Liver (tissue), 10 donors: ENCODE measurements at places on chromosomes 3 and 15.

DNA sequence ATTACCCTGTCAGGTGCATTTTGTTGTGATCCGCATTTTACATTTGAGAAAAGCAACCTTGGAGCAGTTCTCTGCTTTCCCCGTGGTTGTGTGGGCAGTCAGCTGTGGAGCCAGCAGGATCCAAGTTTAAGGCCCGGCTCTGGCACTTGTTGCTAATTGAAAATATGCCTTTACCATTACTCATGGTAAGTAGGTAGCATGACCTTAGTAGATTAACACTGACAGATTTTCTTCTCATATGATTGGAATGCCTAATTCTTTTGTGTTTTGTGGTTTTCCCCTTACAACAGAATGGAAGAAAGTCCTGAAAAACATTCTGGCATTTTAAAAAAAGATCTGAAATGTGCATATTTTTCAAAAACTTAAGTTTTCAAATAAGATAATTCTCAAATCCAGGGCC is 246.5 kb upstream of the LRRN1 start:
- no peak for DNase-seq

- DNase-seq, result no peak
These were observed 163.3 kb downstream of the AKAP13 start for GRCh38 chr15:85543741-85544155.

DNA sequence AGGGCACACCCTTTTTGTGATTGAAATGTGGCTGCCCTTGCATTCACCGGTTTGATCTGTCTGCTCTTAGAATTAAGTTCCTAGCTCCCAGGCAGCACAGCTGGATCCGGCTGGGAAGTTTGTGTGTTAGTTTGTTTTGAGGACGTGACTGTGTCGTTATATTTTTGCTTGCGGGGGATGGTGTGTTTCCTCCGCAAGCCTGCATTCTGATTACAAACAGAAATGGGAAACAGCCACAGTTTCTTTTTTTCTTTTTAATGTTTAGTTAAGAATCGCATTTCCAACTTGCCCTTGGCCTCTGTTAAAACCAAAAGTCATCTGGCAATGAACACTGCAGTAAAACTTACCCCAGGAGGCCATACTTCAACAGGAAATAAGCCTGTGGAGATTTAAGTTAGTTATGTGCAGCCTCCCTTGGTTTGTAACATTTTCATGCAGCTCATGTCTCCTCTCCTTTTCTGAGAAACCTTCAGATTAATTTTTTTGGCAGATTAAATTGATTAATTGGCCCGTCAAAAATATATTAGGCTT is 888 bp downstream of the TMOD3 start:
- DNase-seq, result no peak

DNA sequence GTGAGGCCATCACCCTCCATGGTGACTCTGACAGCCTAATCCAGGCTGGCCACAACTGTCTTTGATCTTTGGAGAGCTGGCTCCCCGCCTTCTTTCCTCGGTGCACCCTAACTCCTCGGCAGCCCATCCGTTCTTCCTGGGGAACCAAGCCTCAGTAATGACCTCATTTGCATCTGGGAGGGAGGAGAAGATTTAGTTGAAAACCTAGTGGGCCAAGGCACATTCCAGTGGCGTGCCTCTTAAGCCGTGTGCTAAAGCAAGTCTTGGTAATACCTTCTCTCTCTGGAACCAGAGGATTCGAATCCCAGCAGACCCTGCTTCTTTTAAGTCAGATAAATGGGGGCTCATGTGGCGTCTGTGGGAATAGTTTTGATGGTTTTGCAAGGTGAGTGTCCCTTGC is 233.1 kb downstream of the EBLN2 start:
- no peak for DNase-seq

DNA sequence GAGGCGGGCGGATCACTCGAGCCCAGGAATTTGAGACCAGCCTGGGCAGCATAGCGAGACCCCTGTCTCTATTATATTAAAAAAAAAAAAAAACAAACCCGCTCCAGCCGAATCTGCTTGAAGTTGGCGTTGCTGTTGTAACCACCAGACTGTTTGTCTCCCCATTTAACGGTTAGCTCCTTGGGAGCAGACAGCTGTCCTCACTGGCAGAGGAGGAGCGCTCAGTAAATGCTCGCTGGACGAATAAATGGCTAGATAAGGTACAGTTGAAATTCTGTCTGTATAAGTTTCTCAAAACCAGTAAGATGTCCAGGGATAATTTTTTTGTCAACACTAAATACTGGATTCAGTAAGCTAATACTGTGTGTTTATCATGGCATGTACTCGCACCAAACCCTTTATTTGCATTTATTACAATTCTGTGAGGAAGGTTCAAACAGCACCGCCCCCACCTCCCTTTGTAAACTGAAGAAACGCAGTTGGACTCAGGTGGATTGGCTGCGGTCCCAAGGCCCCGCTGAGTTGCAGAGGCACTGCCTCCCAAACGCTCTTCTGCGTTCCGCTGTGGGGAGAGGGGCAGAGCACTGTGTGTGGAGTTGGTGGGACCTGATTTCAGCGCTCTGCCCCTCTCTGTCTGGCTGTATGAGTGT is 1.1 kb downstream of the RCCD1 start:
- DNase-seq, result peak; percentile 45

- no peak for DNase-seq
These were observed 755.5 kb upstream of the SEMA6D start for GRCh38 chr15:46961795-46962194.

- no peak for DNase-seq
These were observed 98.2 kb upstream of the DCBLD2 start for GRCh38 chr3:98999675-99000074.

DNA sequence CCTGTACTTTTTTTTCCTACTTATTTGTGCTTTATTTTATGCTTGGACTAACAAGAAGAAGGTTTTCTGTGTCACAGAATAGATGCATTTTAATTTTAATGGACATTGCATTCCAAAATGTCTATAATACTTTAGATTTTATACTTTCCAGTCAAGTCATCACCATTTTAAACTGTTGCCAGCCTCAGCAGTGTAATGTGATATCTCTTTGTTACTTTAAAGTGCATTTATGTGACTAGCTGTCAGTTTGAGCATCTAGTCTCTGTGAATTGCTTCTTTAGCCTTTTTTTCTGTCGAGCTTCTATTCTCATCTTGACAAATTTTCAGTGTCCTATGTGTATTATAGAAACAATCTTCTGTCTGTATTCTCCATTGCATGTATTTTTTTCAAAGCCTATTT is 511.4 kb upstream of the CBLB start:
- DNase-seq, result no peak

- DNase-seq, result no peak
These were observed 54.9 kb upstream of the BNC1 start for GRCh38 chr15:83339396-83339795.

DNA sequence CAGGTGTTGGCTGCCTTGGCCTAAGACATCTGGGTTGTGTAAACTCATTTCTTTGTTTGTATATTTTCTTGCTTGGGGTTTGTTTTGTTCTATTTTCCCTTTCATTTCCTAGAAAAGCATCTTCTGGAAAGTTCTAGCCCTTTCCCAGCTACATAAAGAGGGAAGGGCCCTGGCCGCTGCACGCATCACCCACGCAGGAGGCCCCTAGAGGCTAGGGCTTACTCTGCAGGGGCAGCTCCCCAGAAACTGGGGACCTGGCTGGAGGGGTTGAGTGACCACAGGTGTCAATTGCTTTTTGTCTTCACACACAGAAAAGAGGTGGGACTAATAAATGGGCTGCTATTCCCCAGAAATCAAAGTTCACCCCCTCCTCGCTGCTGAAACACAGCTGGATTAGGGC is 52.6 kb downstream of the PDIA5 start:
- no peak for DNase-seq

GRCh38 chr15:78067328-78068228 is 9.9 kb downstream of the TBC1D2B start:
- DNase-seq, result no peak

GRCh38 chr3:113573728-113574127 is 41.4 kb downstream of the SIDT1 start:
- DNase-seq, result no peak

- DNase-seq, result no peak
These were observed 53.7 kb upstream of the MEF2A start for GRCh38 chr15:99511866-99512661.

GRCh38 chr3:98552232-98553020 is 20.6 kb downstream of the GPR15 start:
- DNase-seq, result no peak

- no peak for DNase-seq
These were observed 44.2 kb upstream of the ATG7 start for GRCh38 chr3:11228041-11228440.

GRCh38 chr3:111723293-111724215 is 128.4 kb upstream of the ZBED2 start:
- DNase-seq, result no peak

- DNase-seq, result no peak
These were observed 236.6 kb downstream of the PLCL2 start for GRCh38 chr3:17121336-17121735.
